ENCODE measurements at places on chromosomes 6 and 20.

- no peak for DNase-seq
These were observed 1.8 kb downstream of the NKX2-2 start for GRCh38 chr20:21511850-21512633.

- peak; percentile 15 for DNase-seq
These were observed 150.1 kb downstream of the DHX35 start for GRCh38 chr20:39112178-39112743.

DNA sequence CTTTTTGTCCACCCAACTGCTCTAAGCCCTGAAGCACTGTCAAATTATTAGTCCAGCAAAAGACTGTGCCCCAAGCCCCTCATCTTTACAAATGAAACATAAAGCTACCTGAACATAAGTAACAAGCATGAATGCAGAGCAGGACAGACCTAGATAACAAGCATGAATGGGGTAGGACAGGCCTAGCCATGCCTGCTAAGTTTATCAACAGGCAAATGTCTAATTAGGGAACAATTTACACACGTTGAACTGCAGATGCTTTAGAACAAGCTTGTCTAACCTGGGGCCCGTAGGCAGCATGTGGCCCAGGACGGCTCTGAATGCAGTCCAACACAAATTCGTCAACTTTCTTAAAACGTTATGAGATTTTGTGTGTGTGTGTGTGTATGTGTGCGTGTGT lies 13.6 kb downstream of the FBXO30 start:
- peak; percentile 14 for DNase-seq

DNA sequence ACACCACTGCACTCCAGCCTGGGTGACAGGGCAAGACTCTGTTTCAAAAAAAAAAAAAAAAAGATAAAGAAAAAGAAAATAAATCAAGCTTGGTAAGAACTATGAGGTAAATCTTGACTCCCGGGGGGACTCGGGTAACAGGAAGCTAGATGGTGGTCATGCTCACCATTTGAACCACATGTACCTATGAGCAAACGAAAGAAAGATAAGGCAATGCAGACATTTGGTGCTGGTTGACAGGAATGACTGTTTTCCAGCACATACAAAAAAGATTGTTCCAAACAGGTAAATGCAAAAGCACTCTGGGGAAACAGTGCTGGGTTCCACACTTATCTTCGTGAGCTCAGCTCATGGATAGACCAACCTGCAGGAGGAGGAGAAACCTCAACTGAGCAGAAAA lies 22.8 kb upstream of the PTPN1 start:
- no peak for DNase-seq
